ENCODE measurements at places on chromosomes 13 and 19.

DNA sequence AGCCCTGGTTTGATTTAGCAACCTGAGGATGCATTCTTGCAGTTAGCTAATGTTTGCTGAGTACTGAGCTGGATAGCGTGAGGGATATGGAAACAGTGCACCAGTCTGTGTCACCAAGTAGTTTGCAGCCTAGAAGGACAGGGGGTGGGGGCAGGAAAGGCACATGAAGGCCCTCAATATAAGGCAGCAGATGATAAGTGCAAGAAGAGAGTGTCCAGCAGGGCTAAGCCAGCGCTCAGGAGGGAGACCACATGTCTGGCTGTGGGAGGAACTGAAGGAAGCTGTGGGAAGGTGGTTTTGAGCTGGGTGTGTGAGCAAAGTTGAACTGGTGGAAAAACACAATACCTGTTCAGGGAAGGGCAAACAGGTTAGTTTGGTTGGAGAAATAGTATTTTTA lies 1.7 kb downstream of the CXCL17 start:
- no peak for DNase-seq

DNA sequence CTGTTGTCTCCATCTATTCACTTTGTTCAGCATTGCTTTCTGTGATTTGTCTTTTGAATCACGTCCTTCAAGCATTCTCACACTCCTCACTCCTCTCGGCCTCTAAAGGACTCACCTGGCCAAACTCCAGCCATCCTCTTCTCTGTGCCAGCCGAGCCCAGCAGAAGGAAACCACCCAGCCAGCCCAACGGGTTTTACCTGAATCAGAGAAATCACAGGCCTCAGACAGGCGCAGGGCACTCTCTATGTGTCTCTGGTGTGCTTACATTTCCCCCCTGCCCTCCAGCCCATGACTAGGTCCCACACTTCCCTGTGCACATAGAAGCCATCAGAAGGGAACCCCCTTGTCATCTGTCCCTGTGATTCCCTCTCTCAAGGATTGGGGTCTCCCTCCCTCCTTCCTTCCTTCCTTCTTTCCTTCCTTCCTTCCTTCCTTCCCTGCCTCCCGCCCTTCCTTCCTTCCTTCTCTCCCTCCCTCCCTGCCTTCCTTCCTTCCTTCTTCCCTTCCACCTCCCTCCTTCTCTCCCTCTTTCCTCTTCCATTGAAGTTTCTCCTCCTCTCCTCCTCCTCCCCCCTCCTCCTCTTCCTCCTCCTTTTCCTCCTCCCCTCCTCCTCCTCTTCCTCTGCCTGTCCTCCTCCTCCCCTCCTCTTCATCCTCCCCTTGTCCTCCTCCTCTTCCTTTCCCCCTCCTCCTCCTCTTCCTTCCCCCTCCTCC lies 8.8 kb upstream of the ZNF541 start:
- no peak for DNase-seq

DNA sequence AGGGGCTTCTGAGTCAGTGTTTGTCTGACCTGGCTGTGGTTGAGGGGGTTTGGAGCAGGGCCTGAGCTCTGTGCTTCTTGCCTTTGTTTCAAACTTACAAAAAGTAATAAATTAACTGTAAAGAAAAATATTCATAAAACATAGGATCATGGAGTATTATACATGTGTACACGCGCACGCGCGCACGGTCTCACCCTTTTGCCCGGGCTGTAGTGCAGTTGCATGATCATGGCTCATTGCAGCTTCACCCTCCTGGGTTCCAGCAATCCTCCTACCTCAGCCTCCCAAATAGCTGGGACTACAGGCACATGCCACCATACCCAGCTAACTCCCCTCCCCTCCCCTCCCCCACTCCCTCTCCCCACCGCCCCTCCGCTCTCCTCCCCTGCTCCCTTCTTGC lies 23.5 kb downstream of the TDRD12 start:
- DNase-seq: no peak

DNA sequence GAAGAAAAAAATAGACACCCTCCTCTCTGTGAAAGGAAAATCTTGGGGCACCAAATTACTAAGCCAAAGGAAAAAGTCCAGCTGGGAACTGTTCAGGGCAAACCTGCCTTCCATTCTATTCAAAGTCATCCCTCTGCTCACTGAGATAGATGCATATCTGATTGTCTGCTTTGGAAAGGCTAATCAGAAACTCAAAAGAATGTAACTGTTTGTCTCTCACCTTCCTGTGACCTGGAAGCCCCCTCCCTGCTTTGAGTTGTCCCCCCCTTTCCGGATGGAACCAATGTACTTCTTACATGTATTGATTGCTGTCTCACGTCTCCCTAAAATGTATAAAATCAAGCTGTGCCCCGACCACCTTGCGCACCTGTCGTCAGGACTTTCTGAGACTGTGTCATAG lies 216.0 kb upstream of the SOX1 start:
- DNase-seq: no peak

DNA sequence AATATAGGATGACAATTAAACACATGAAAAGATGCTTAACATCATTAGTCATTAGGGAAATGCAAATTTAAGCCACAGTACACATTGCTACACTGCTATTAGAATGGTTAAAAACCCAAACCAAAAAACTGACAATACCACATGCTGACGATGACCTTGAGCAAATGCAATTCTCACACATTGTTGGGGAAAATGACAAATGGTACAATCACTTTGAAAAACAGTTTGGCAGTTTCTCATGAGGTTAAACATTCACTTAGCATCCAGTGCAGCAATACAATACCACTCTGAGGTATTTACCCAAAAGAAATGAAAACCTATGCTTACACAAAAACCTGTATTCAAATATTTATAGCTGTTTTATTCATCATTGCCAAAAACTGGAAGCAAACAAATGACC lies 11.3 kb downstream of the FLT3 start:
- no peak for DNase-seq

- DNase-seq: no peak
Observed at GRCh38 chr13:26786651-26787295, 26.2 kb upstream of the GPR12 start.

DNA sequence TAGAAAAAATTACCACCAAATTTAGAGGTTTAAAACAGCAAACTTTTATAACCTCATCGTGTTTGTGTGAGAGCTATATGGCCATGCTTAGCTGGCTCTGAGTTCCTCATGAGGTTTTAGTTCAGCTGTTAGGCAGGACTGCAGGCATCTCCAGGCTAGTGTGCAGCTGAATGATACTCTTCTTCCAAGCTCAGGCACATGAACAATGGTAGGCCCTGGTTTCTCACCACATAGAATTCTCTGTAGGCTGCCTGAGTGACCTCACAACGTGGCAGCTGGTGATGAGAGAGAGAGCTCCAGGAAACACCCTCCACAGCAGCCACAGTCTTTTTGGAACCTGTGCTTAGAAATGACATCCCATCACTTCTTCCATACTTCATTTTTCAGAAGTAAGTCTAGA lies 540.6 kb upstream of the MIR17HG start:
- DNase-seq: no peak

All from sigmoid colon (tissue), 7 donors.